Stimulated activated naive CD4-positive, alpha-beta T cell (primary cell): ENCODE measurements at places on chromosomes 12 and 14.
A peak's percentile ranks its signal among the peaks of the same experiment; 100 is the strongest.

DNA sequence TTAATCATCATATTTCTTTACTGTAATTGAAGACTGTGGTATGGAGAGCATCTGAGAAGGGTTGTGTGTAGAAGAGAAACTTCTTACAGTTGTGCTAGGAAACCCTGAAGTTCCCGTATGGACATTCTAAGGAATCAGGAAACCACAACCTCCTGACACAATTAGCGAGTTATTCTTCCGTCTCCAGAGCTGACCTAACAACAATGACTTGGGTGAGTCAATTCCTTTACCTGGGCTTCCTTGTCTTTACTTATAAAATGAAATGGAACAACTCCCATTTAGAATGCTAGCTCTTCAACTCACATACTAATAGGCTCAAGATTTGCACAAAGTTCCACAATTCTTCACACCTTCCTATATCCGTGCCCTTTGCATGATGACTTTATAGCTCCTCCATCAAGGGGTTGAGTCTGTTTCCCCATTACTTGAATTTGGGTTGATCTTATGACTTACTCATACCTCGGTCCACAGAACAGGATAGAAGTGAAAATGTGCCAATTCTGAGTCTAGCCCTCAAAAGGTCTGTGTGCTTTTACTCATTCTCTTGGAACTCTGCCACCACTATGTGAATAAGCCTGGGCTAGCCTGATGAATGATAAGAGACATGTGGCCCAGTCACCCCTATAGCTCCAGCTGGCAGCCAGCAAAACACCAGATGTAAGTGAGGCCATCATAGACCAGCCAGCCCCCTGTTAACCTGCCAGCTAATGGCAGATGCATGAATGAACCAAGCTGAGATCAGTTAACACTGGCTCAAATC lies 459.4 kb downstream of the ETNK1 start:
- DNase-seq, result no peak

DNA sequence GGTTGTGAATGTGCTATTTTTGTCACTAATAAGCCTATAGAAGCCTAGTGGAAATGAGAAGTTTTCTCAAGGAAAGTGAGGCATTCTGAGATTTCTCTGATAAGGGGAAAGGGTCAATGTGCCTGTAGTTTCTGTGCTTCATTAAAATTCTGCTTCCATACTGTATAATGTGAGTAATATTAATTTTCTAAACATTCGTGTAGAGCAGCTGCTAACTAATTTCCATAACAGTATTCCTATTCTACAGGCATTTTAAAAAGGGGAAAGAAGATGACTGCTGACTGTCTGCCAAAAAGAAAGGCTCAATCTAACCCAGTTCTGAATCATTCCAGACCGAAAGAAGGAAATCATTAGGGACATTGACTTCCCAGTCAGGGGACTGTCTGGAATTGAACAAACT lies 293.3 kb upstream of the TMPO start:
- no peak for DNase-seq

DNA sequence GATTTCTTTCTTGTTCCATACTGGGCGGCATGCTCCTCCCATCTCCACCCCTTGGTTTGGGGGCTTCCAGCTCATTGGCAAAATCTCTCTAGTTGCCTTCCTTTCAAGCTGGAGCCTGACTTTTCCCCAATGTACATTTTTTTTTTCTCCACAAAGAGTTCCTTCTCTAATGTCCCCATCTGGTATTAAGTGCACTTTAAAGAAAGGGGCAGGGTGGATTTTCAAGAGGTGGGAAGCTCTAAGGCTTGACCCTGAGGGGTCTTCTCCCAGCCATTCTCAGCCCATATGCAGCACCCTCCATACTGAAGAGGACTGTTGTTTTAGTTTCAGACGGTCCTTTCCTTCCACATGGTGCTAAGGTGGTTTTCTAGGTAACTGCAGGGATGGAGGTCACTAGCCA lies 5.8 kb upstream of the PIP4K2C start:
- DNase-seq, result no peak

DNA sequence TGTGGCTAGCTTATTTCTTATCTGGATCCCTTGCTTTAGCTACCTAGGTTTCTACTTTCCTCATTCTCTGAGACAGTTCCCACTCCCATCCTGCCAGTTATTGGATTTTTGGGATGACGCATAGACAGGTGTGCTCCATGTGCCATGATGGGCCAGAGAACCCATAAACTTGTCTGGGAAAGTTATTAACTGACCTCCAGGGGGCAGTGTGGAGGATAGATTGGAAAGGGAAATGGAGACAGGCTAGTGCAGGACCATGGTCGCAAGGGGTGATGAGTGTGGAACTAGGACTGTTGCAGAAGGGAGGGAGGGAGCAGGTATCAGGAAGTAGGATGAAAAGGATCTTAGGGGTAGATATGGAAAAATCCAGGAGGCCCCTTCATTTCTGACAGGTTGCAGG lies 80.3 kb downstream of the ESRRB start:
- DNase-seq, result no peak

DNA sequence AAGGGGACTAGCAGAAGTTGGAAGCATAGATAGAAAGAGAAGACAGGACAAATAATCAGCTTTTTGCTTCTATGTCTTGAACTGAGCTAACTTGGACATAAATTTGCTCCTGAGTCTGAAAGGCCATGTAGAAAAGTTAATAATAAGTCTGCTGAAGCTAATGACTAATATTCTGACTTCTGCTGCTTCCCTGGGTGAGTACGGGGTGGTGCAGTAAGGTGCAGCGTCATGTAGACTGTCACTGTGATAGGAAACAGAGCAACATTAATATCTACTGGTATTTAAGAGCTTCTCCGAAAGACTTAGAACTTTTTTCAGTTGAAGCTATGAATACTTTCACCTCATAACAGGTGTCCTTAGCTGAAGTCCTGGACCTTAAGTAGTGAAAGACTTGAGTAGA lies 34.1 kb upstream of the CPM start:
- no peak for DNase-seq

DNA sequence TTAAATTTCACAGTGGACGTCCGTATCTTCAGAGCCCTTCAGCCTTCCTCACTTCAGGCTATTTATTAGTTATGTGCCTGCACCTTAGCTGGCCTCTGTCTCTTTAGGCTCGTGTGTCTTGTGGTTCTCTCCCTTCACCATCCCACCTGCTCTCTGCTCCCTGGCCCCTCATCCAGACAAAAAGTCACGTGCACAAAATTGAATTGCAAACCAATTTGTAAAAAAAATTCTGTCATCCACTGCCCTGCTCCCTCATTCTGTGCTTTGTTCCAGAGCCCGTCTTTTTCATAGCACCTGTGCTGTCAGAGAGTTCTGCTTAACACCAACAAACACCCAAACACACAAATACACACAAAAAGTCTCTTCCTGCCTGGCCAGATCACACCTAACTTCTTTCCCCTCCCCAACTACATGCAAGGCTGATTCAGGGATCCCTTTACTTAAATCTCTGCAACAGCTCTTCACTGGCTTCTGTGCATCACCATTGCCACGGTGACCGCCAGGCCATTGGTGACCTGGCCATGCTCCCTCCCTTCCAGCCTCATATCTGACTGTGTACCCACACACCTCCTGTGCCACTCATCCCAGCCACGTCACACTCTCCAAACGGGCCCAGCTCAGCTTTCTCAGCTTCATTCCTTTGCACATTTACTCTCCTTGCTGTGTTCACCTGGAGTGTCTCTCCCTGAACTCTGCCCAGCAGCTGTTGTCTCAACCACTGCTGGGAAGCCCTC lies 205.7 kb downstream of the TTC8 start:
- DNase-seq, result no peak

- DNase-seq, result no peak
Measured at GRCh38 chr12:2961705-2962104, 2.5 kb downstream of the TEAD4 start.

- peak; percentile 14 for DNase-seq
Measured at GRCh38 chr12:131827961-131828534, at the start of gene MMP17. MMP17 (plus strand) TSS chr12:131828393; CDS start chr12:131828495, 102 bp downstream.

DNA sequence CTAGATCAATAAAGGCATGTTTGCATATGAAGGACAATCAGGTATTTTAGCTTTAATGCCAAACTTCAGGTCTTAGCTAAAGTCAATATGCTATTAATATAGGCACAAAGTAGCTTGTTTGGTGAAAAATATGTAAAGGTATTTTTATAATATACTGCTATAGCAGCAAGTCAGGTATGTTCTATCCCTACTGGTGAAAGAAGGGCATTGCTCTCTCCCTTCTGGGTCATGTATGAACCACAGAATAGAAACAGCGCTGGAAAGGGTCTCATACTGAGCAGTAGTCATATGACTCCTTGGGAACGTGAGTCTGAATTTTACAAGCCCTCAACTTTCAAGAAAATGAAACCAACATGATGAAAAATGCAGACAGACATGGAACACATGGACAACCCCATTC lies 314.6 kb downstream of the GRIN2B start:
- DNase-seq, result no peak

DNA sequence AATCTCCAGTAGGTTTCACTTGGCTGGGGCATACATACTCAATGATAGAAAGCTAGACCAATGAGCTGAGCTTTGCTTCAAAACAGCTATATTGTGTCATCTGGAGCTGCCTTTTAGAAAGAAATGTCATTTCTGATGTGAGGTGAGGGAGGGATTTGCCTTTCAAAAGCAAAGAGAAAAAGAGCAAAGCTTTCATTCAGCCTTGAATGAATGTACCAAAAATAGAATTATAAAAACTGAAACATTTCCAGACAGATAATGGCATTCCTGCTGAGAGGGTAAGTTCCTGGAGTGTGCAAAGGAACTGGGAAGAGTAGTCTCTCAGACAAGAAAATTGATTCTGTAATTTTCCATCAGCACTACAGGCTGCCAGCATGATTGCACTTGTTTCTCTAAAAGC lies 710.0 kb downstream of the LRFN5 start:
- no peak for DNase-seq

- no peak for DNase-seq
Measured at GRCh38 chr14:71466251-71466650, 466.0 kb upstream of the RGS6 start.

DNA sequence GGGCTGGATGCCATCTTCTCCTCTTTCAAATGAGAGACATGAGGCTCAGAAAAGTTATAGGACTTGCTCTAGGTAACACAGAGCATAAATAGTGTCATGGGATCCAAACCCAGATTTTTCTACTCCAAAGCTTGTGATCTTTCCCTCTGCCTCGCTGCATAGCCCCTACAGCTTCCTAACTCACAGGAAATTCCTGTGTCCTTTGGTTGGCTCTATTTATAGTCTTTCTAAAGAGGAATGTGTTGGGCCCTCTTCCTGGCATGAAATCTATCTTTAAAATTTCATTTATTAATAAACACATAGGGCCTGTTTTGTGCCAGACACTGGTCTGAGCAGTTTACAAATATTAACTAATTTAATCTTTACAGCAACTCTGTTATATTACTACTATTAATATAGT lies 9.8 kb upstream of the KCNA5 start:
- DNase-seq, result no peak

DNA sequence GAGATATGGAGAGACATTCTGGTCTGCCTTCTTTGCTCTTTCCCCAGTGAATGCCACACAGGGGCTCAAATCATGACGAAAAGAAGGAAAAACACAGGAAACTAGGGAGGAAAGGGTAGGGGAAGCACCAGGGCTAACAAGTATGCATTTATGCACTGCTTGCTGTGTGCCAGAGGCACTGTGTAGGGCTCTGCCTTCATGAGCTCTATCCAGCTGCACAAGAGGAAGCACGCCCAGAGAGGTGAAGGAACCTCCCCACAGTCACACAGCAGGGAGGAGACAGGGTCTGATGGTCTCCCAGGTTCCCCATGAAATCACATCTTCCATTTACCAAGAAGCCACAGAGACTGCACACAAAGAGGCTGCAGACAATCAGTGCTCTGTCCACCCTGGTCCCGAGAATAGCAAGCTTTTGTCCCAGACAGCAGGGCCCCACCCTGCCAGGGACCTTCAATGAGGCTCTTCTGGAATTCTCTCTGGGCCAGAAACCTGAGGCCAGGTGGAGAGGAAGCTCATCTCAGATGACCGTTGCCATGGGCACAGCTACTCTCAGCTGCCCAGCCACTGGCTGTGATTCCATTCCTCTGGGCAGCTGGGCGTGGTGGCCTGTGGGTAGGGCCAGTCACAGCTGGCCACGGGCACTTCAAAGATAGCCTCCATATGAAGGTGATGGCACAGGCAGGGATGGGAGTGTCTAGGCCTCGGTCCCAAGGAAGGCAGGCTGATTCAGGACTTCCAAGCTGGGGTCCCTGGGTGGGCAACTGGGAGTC lies 7.3 kb upstream of the TRPV4 start:
- DNase-seq, result no peak

- no peak for DNase-seq
Measured at GRCh38 chr12:113808095-113808951, 157.8 kb downstream of the RBM19 start.

DNA sequence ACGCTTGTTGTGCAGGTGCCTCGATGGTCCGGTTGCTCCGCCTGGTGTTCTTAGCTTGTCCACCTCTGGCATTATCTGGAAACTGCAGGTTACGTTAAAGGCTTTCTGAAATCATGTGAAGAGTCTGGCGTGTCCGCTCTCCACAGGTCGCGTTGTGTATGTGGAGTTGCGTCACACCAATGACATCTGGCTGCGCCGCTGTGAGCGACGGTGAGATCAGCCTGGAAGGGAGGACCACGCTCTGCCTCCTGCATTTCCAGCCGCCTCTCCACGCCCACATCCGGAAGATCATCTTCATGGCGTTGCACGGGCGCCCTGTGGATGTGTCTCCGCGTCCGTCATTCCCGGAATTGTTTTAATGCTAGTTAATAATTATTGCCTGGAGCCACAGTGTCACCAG lies 50.6 kb upstream of the GALNT9 start:
- DNase-seq, result no peak

DNA sequence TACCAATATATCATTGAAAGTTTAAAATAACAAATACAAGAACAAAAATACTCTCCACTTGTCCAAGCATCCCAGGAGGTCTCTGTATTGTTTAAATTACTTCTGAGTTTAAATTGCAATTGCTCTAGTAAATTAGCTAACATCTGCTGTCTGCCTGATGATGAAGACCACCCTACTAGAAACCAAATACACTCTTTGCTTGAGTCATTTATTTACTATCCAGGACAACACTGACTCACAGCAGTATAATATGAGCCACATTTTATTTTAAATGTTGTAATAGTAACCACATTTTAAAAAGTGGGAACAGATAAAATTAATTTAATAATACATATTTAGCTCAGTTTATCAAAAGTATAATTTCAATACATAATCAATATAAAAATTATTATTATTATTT lies 62.9 kb upstream of the EEA1 start:
- DNase-seq, result no peak

DNA sequence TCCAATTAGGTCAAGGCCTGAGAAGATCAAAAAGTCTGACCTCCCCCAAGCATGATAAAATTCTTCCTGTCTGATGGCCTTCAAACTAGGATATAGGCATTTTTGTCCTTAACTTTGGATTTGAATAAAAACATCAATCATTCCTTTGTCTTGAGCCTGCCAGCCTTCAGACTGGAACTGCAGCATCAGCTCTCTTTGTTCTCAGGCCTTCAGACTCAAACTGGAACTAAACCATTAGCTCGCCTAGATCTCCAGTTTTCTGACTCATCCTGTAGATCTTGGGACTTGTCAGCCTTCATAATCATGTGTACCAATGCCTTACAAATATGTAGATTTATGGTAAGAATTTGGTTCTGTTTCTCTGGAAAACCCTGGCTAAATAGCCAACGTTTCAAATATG lies 721.7 kb downstream of the GALC start:
- no peak for DNase-seq

- DNase-seq, result no peak
Measured at GRCh38 chr12:125167658-125168057, 102.4 kb downstream of the AACS start.

- DNase-seq, result no peak
Measured at GRCh38 chr14:35332517-35333263, 40.5 kb downstream of the PSMA6 start.
